Left ventricle myocardium inferior (tissue), 1 donor: ENCODE measurements at places on chromosomes 16 and 17. TPM values are rescaled to one million over a fixed set of nuclear protein-coding genes. Genes with fewer than 3 reads are reported as not detected.

CNGB1 gene
- not detected for total RNA-seq

DNA sequence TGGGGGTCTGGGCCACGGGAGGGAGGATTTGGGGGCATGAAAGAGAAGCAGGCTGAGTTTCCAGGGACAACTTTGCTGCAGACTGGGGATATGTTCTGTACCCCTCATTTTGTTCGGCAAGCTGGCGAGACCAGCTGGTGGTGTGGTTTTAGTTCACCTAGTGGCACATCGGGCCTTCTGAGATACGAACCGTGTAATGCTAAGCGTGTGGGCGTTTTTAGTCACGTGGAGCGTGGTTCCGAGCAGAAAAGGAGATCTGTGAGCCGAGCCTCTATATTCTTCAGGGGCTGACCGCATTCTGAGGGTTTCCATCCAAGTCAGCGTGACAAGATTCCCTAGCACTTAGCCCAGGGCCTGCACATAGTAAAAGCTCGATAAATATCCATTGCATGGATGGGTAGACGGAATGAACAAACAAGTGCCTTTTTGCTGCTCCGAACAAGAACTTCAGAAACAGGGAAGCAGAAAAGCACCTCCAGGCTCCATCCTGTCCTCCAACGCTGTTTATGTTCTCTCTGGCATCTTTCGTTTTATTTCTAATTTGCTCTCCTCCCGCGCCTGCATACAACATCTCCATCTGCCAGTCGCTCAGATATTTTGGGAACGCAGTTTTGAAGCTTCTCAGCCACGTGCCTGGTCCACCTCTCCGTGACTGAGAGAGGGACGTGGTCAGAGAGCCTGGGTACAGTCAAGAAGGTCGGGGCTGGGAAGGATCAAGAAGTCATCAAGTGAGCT, 5.8 kb downstream of the SYT17 start:
- DNase-seq: no peak

SLC47A2 gene
- total RNA-seq: not detected

- DNase-seq: no peak
Observed at GRCh38 chr17:45248132-45248957, 13.5 kb downstream of the SPATA32 start.

SLC7A5 gene
- total RNA-seq: 4.6 TPM

GRCh38 chr17:41103896-41104295, 1.3 kb upstream of the KRTAP4-9 start:
- DNase-seq: no peak

DNA sequence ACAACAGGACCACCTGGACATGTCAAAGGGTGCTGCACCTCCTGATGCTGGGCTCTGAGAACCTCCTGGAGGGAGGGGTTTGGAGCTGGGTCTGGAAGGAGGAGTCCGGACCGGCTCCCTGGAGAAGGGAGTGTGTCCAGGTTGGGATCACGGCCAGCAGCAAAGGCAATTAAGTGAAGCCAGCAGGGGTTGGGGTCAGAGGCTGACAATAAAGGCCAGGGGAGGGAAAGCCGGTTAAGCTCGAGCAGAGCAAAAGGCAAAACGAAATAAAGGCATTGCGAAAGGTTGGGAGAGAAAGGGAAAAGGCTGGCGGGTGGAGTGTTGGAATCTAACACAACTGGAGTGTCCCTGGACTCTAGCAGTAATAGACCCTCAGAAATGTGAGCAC, 992 bp upstream of the CACNG4 start:
- DNase-seq: no peak

GRCh38 chr17:58917228-58917627, 161.6 kb downstream of the PPM1E start:
- DNase-seq: no peak

NAGPA gene
- total RNA-seq: 6.6 TPM

GRCh38 chr17:4838309-4838785, 5.2 kb downstream of the MINK1 start:
- DNase-seq: no peak

DNA sequence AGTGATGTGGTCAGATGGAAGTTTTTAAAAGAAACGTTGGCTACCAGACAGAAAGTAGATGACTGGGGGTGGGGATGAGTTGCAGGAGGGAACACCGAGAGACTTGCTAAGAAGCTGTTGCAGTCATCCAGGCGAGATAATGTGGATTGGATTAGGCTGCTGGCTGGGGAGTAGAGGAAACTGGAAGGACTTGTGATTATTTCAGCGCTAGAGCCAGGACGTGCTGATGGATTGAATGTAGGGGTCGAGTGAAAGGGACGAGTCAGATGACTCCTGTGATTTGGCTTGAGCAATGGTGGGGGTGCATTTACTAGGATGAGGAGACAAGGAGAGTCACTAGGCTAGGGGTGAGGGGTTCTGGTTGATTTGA, 88.5 kb downstream of the CLEC16A start:
- peak; percentile 40 for DNase-seq

DNA sequence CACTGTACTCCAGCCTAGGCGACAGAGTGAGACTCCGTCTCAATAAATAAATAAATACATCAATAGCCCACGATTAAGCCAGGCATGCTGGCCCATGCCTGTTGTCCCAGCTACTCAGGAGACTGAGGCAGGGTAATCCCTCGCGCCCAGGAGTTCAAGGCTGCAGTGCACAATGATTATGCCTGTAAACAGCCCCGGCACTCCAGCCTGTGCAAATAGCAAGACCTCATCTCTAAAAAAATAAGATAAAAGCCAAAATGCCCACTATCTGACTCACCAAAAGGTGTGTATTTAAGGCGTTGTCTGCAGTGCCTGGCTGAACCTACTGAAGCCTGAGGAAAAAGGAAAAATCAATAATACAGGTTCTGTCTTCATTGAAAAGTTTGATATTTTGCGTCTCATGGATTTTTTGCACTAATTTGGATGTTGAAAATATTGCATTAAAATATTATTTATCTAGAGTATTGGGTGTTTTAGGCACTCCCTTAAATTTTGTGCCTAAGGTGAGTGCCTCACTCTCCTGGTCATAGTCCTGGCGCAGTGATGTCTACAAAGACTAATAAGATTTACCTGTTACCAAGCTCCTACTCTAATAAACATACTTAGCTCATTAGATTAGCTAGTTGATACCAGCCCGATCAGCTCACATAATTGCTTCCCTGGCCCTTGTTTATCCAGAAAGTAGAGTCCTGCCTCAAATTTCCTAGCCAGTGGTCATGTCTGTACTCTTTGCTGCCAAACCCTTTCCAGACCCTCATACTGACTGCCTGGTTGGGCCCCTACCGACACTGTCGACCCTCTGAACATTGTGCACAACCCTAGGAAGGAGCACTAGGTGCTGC, 24.7 kb upstream of the TOB1 start:
- DNase-seq: no peak

DNA sequence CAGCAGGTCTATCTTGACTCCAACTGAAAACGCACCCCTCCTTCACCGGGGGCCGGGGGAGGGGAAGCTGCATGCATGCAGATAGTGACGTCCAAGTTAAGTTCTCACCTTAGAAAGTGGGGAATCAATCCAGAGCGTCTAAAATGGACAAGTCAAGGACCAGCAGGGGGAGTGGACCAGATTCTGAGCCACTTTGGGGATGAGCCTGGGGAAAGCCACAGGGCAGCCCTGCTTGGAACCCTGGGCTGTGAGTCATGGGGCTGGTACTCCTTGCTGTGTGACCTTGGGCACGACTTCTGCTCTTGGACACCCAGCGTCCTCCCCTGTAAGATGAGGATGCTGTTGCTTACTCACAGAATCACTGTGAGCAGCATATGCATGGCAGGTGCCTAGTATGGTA, 9.1 kb downstream of the TNFRSF13B start:
- no peak for DNase-seq

DNA sequence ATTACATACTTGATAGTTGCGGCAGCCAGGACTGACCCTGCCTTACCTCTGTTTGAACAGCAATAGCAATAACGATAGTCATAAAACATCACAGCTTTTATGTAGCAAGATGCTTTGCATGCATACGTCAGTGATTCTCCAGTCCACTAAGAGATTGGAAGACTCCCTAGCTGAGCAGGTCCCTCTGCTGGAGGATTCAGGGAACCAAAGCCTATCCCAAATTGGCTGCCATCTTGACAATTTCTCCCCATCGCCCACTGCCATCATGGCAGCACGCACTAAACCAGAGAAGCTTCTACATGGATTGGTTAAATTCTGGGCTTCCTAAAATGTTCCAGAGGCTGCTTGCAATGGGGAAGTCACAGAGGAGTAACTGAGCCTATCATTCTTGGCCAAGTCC, 360.6 kb upstream of the XYLT1 start:
- DNase-seq: no peak

- DNase-seq: peak; percentile 49
Observed at GRCh38 chr17:348692-349425, 3.7 kb downstream of the RPH3AL start.

DNA sequence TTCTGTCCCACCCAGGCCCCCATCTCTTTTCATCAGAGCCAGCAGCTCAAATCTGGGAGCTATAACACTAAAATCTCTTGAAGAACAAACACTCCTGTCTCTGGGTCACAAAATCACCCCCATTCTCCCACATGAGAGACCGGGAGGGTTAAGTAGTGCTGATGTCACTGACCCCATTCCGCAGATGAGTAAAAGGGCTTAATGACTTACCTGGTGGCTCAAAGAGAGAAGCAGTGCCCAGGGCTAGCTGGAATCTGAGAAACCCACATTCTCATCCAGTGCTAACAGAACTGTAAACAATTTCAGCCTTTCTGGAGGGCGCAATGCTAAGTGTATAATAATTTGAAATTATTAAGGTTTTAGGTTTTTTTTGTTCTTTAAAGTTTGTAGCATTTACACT, 26.3 kb upstream of the LHX1 start:
- no peak for DNase-seq

NPIPA5 gene
- total RNA-seq: 5.7 TPM

GRCh38 chr16:78200623-78201096, 101.2 kb downstream of the WWOX start:
- no peak for DNase-seq

GRCh38 chr16:89693931-89694783, 7.3 kb downstream of the SPATA2L start:
- no peak for DNase-seq

- DNase-seq: no peak
Observed at GRCh38 chr16:73912281-73912680, 384.3 kb upstream of the PSMD7 start.

MTSS2 gene
- 83.9 TPM for total RNA-seq

CTRB1 gene
- not detected for total RNA-seq

DNA sequence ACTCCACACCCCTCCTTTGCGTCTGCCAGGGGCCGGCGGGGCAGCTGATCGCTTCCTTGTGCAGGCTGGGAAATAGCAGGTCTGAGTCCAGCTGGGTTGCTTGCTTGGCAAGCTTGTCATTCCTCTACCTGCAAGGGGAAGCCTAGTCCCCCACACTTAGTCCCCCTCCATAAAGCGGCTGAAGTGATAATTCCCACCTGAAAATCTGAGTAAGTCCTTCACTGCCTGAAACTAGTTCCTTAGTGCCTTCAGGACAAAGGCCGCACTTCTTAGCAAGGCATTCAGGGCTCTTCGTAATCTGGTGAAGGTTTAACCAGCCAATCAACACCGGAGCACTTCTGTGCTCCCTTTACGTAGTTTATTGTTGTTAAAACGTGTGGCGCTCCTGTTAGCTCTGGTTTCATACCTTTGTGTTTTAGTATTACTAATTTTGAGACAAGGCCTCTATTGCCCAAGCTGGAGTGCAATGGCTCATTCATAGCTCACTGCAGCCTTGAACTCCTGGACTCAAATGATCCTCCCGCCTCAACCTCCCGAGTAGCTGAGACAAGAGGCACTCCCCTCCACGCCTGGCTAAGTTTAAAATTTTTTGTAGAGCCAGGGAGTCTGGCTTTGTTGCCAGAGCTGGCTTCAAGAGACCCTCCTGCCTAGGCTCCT, 817 bp downstream of the PSKH1 start:
- DNase-seq: no peak

DNA sequence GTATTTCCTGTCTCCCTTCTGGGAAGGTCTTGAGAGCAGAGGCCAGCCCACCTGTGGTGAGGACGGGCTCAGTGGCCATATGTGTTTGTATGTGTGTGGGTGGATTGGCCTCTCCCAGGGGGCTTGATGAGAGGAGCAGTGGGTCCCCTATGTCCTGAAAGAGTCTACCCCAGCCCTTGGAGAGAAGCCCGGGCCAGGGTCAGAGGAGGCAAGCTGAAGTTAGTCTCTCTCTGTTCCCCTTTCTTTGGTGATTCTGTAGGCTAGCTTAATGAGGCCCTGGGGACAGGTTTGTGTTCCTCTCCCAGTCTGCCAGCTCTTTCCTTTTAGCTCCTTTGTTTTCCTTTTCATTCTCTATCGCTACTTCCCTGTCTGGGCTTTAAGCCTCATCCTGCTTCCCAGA, 23.8 kb upstream of the NFATC3 start:
- no peak for DNase-seq

RAP1GAP2 gene
- 63.8 TPM for total RNA-seq

- no peak for DNase-seq
Observed at GRCh38 chr16:49489686-49490320, 116.2 kb downstream of the C16orf78 start.

NPIPA2 gene
- 3.6 TPM for total RNA-seq

- no peak for DNase-seq
Observed at GRCh38 chr16:17775061-17775460, 304.3 kb upstream of the XYLT1 start.

PRCD gene
- total RNA-seq: 3.9 TPM

BEAN1 gene
- 0.33 TPM for total RNA-seq

DNA sequence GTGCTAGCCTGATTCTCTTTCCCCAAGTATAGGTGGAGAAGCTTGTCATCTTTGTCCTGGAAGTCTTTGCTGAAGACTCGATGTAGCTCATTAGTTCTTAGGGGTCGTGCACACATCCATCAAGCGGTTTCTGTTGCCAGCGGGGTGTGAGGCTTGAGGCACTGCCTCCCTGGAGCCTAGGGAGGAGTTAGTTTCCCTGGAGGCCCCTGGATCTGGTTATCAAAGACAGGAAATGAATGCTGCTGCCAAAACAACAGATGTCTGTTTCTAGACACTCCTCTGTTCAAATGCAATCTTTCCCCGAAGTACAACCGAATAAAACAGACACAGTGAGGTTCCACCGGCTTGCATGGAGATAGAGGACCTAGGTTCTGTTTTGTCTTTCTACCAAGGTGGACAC, 17.5 kb downstream of the HS3ST4 start:
- DNase-seq: no peak

CHD9 gene
- total RNA-seq: 38.9 TPM

- DNase-seq: no peak
Observed at GRCh38 chr17:73170324-73170723, 5.5 kb downstream of the SSTR2 start.

UBE2O gene
- total RNA-seq: 35.7 TPM

CCL16 gene
- not detected for total RNA-seq
